GM13977 (cell line): ENCODE measurements at places on chromosomes 12 and 14.

- DNase-seq = no peak
These were observed 633 bp downstream of the RPAP3 start for GRCh38 chr12:47705229-47705565.

- peak; percentile 97 for DNase-seq
These were observed at the start of gene TPCN1 for GRCh38 chr12:113221181-113221996. Gene TPCN1, plus strand, starts transcription at chr12:113221464. Its CDS starts 5,389 bp downstream, at chr12:113226853.

GRCh38 chr12:117980616-117981015 is 11.8 kb upstream of the KSR2 start:
- DNase-seq = no peak

DNA sequence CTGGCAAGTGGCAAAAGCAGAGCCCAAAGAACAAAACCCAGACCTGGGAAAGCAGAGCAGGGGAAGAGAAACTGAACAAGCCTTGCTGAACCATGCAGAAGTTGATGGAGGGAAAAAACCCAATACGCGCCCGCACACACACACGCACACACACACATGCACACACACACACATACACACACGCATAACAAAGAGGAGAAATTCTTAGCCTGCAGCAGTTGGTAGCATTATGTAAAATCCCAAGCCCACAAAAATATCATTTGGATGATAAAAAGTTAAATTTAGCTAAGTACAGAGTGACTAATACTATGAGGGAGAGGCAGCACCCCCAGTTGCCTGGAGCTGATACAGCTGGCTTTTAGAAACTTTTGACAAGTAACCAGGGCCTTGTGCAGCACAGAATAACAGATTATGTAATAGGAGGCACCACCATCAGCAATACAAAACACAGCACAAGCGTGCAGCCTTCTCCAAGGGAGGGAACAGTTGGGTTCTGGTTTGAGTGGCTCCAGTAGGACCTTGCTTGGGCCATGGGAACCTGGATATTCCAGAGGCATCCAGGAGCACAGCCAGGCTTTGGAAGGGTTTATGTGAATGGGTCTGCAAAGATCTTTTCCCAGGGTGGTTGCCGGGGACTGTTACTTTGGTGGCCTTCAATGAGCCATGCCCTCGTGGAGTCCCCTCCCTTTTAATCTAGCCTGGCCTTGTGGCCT is 35.3 kb downstream of the PITPNM2 start:
- peak; percentile 55 for DNase-seq

GRCh38 chr14:53956427-53957201 is at the start of gene BMP4:
Gene BMP4, minus strand, starts transcription at chr14:53956825. Its CDS starts 4,603 bp downstream, at chr14:53952222.
- DNase-seq = peak; percentile 64

DNA sequence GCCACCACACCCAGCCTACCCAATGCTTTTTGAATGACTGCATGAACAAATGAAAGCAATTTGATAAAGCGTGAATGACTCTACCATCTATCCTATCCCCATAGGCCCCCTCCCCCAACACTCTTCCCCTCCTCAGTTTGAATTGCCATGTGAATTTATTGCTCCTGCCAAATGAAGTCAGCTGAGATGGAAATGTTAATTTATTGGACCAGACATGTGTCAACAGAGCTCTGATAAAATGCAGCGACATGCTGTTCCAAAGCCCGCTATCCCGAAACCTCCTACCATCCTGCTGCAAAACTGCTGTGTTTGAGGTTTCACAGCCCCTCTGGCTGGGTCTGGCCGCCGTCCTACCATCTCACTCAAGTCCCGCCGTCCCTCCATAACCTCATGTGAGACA is 360.5 kb downstream of the CACNA1C start:
- DNase-seq = no peak

DNA sequence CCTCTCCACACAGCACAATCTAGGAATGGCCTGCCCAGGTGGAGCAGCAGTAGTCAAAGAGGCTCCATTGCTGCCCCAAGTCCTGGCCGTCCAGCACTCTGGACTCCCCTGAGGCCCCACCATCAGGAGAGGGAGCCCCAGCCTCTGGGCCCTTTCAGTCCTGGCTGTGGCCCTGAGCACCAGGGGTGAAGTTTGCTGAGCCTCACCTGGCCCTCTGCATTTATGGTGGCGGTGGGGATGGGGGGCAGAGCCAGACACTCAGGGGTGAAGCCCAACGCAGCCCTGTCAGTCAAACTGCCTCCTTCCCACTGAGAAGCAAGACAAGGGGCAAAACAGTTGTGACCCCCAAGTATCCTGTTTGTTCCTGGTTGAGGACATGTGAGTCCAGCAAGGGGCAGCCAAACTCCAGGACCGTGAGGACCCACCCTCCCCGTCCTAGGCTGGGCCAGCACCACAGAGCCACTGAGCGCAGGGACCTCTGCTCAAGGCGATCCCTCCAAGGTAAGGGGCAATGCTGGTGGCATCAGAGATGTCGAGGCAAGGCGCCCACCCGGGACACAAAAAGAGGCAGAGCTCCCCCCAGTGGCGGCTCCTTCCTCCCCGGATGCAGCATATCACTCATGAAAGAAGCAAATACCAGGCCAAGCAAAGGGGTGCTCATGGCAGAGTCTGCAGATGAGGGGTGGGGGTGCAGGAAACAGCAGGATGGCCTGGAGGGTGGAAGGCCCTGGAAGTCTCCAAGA is 4.8 kb upstream of the AMN start:
- peak; percentile 86 for DNase-seq

DNA sequence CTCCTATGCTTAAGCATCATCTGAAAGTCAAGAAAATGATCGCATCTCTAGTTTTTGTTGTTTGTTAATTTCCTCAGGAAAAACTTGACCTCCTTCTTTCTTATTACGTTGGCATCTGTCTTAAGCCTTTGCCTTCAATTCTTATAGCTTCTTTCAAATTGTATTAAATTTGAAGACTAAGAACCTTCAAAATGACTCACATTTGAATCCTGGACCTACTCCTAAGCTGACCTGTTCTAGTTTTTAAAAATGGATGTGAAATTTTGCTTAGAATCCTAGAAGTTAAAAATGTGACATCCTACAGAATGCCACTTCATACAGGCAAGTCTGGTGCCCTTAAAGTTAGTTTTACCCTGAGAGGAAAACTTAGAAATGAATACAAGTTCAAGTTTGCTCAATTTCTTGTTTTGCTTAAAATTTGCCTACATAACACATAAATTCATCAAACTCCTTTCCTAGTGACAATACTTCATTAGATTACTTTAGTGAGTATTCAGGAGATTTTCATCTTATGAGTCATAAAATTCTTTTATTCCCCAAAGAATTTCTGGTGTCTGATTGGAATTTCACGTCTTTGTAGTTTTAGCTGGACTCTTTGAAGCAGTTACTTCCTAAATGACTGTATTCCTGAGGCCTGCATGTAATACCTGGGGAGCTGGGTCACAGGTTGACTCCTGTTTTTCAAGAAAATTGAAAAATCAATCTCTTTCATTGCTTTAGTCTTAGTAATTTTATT is 152.3 kb downstream of the MSRB3 start:
- no peak for DNase-seq

- DNase-seq = peak; percentile 34
These were observed 960 bp upstream of the LRFN5 start for GRCh38 chr14:41605550-41606281.

- DNase-seq = no peak
These were observed 28.5 kb downstream of the RGS6 start for GRCh38 chr14:71960494-71961353.

GRCh38 chr14:74190927-74191575 is 48.2 kb upstream of the VSX2 start:
- DNase-seq = no peak

DNA sequence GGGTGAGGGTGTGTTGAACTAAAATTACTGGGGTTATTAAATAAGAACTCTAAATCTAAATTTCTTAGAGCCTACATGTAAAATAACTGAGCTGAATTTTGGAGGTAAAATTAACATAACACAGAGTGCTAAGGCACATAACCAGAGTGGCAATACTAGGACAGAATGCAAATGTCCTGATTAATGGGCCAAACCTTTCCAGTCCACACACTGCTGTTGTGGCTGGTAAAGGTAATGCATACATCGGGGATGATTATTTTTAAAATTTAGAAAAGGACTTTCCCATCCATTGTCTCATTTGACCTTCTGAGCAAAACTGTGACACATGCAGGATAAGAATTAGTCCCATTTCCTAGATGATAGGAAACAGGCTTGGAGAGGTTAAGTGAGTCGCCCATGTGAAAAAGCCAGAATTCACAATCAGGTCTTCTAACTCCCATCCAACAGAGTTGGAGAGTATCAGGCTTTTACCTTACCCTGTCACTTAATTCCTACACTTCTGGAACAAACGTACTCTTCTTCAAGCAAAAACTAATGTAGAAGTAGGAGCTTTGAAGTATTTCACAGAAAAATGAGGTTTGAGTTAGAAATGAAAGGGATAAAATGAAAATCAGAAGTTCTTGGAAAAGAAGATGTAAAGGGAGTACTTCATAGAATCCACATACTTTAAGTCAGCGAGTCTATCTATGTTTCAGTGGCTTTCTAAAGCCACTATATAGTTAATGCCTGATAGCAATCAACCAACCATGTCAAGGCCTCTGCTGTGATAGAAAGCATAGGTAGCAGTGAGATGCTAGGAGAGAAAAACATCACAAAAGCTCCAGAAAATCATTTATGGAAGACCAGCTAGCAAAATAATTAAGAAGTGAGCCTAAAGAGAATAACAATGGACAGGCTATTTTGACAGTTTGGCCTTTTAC is 334.9 kb upstream of the DIO2 start:
- DNase-seq = no peak

DNA sequence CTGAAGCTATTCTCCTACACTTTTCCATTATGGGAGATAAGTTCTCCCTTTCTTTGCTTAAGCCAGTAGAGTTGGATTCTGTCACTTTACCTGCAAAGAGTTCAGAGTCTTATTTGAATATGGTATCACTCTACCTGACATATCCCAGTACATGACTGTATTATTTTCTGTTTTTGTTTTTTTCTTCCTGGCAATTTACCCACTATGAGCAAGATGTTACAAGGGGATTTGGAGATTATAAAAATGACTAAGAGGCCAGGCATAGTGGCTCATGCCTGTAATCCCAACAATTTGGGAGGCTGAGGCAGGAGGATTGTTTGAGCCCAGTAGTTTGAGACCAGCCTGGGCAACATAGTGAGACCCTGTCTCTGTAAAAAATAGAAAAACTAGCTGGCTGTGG is 46.4 kb upstream of the CHST11 start:
- DNase-seq = no peak

GRCh38 chr12:117189725-117190209 is 503 bp downstream of the FBXO21 start:
- DNase-seq = peak; percentile 55

- DNase-seq = no peak
These were observed 115.4 kb downstream of the KIF21A start for GRCh38 chr12:39327510-39327909.

DNA sequence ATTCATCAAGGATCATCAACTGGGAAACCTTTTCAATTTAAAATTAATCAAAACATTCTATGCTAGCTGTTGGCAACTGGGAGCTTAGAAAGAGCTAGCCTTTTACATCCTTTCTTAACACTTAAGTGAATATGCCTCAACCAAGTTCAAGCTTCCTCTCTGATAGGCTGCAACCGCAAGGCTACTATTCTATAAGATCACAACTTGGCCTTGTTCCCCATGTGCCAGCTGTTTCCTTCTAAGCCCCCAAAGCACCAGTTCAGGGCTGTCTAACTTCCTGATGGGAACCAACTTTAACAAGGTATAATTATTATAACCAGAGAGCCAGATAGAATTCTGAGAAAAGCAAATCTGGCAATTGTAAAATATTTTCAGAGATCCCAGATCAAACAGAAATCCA is 37.0 kb downstream of the KCNC2 start:
- no peak for DNase-seq

DNA sequence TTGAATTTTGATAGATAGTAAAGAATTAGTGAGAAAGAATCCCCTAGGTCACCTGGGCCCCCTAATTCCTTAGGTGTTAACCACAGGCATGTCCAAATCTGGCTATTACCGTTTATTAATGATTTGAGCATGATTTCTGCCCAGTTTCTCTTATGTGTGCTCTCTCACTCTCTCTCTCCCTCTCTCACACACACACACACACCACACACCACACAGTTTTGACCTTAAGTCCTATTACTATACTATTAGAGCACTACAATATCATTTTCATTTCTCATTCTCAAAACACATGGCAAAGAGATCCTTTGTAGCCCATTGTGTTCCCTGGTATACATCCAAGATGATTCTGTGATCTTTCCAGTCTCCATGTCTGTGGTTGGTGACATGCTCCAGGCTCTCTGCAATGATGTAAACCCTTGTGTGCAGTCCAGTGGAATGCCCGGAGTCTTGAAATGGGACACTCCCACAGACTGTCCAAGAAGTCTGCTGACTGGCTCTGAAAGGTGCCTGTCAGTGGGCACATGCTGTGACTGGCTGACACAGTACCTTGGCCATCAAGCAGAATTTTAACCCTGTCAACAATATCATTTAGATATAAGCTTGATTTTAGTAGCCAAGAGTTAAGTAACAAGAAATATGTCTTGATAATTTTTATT is 96.2 kb downstream of the FIGNL2 start:
- DNase-seq = no peak

- no peak for DNase-seq
These were observed 21.2 kb downstream of the C14orf132 start for GRCh38 chr14:96060186-96060933.

- no peak for DNase-seq
These were observed 78.7 kb downstream of the HELB start for GRCh38 chr12:66380769-66381535.

GRCh38 chr12:51323966-51324895 is at the start of gene BIN2:
Gene BIN2, minus strand, starts transcription at chr12:51324174. Its CDS starts 72 bp downstream, at chr12:51324102.
- peak; percentile 88 for DNase-seq

DNA sequence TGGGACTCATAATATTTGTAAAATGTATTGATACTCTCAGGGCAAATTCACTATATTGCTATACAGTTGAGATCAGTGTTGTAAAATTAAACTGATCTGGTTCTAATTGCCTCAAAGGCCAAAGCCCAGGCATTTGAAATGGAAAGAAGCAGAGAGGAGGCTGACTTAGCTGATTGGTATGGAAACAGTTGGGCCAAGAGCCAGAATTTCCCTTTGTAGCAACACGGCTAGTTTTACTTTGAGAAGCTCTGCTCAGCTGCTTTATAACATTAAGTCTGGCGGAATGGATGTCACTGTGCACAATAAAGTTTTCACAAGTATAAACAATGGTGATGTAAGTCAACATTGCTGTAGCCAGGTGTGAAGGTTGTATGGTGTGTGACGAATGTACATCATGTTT is 186.4 kb downstream of the MSRB3 start:
- no peak for DNase-seq

DNA sequence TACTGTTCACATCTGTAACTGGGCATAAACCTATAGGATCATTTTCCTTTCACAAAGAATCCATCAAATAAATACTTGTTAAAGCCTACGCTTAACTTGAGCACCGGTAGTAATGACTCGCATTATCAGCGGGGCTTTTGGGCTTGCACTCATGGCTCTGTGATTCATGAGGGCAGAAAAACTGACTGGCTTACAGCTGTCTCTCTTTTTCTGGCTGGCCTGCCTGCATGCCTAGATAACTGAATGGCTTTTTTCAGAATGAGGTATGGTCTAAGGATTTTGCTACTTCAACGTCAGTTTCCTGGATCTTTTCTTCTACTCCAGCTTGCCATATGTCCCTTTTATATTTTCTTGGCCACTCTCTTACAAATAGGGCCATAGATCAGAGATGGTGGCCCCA is 531.1 kb downstream of the NRXN3 start:
- DNase-seq = no peak
